ENCODE measurements at places on chromosomes 4 and X.

DNA sequence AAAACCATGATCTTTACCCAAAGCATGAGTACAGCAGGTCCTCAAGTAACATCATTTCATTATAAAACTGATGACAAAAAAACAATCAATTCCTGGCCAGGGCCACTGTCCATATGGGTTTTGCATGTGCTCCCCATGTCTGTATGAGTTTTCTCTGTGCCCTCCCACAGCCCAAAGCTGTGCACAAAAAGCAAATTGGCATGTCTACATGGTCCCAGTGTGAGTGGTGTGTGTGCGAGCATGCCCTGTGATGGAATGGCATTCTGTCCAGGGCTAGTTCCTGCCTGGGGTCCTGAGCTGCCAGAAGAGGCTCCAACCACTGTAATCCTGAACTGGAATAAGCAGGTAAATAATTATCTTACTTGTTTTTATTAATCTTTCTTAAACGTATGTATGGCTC, 28.4 kb downstream of the SMARCA1 start:
- DNase-seq: no peak

DNA sequence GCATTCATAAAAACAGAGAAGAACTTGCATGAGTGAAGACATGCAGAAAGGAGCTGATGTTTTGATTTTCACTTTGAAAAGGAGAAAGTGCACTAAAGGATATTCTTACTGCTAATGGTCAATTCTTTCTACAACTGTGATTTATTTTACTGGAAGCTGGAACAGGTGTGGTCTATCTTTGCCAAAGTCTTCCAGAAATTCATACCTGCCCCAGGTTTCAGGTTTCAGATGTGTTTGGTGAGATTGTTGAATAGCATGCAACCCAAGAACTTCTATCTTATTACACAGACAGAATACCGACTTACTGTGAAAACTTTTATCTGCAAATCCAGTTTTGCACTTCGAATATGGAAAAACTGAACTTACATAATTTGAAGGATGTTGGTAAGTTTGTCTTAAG, 388.3 kb downstream of the PDGFC start:
- DNase-seq: no peak

DNA sequence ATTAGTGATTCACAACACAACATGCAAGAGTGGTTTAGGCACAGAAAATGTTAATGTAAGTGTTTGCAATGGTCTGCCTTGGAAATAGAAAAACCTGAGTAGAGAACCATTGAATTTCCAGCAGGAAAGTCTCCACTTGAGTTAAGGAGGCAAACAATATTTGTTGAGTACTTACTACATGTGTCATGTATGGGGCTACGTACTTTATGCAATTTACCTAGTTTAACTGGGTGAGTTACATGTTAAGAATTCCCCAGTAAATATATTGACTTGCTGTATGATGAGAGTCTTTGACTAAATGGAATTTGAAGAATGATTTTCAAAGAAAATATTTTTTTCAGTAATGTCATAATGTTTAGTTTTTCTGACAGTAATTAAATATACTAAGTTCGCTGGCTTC, 7.8 kb upstream of the NPNT start:
- DNase-seq: no peak

DNA sequence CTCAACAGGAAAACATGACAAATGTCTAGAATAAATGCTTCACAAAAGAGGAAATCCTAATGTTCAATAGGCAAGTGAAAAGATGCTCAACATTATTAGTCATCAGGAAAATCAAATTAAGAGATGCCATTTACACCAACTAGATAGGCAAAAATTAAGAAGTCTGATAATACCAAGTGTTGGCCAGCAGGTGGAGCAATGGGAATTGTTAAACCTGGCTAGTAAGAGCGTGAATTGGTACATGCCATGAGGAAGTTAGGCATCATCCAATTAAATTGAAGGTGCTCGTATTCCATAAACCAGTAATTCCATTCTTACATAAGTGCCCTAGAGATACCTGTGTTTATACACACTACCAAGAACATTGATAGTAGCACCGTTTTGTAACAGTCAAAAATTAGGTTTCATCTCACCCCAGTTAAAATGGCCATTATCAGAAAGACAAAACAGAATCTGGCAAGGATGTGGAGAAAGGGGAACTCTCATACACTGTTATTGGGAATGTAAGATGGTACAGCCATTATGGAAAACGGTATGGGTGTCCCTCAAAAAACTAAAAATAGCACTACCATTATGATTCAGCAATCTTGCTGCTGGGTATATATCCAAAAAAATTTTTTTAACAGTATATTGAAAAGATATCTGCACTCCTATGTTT, 14.0 kb upstream of the ZCCHC18 start:
- no peak for DNase-seq

DNA sequence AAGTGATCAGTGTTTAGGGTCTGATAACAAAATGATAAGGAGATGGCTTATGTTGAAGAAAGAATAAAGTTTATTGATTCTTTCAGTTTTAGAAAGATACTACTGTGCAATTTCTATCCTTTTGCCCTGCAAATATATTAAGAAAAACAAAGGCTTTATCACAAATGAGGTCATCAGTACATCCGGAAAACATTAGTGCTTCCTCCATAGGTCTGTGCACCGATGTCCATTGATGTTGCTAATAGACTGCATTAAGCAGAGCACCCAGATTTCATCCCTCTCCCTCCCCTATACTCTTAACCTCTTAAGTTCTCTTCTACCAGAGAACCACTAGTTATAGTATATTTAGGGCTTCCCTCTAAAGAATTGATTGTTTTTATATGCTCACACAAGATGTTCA, 53.7 kb upstream of the HHIP start:
- no peak for DNase-seq

- DNase-seq: no peak
Measured at GRCh38 chr4:87863486-87863885, 30.7 kb downstream of the MEPE start.

DNA sequence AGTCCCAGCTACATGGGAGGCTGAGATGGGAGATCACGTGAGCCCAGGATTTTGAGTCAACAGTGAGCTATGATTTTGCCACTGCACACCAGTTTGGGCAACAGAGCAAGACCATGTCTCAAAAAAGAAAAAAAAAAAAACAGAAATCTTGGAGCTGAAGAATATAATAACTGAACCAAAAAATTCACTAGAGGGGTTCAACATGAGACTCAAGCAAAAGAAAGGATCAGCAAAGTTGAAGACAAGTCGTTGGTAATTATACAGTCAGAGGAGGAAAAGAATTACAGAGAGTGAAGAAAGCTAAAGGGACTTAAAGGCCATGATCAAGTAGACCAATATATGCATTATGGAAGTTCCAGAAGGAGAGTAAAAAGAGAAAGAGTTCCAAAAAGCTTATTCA, 26.9 kb downstream of the SHROOM4 start:
- no peak for DNase-seq

All from left ventricle myocardium inferior (tissue), 1 donor.